ENCODE measurements at places on chromosomes 11 and 22.

- H3K27ac ChIP-seq = no peak overlapping the region
- no peak for DNase-seq
- H3K4me3 ChIP-seq = no peak overlapping the region
- peaks cover 2% of the 10 kb centered on the region for H3K4me1 ChIP-seq
- no peaks in the 10 kb centered on the region for H3K27me3 ChIP-seq
- no peaks in the 10 kb centered on the region for H3K36me3 ChIP-seq
Observed at GRCh38 chr11:9862981-9863380, 199.1 kb downstream of the SWAP70 start.

GRCh38 chr11:27860811-27861210 is 160.6 kb upstream of the BDNF start:
- no peaks in the 10 kb centered on the region for H3K36me3 ChIP-seq
- H3K4me3 ChIP-seq = no peak overlapping the region
- no peaks in the 10 kb centered on the region for H3K4me1 ChIP-seq
- no peaks in the 10 kb centered on the region for H3K27me3 ChIP-seq
- H3K27ac ChIP-seq = no peak overlapping the region

GRCh38 chr11:86574493-86575207 is 97.8 kb downstream of the ME3 start:
- no peak for DNase-seq
- no peaks in the 10 kb centered on the region for H3K4me1 ChIP-seq
- no peak overlapping the region for H3K4me3 ChIP-seq
- no peaks in the 10 kb centered on the region for H3K36me3 ChIP-seq

DNA sequence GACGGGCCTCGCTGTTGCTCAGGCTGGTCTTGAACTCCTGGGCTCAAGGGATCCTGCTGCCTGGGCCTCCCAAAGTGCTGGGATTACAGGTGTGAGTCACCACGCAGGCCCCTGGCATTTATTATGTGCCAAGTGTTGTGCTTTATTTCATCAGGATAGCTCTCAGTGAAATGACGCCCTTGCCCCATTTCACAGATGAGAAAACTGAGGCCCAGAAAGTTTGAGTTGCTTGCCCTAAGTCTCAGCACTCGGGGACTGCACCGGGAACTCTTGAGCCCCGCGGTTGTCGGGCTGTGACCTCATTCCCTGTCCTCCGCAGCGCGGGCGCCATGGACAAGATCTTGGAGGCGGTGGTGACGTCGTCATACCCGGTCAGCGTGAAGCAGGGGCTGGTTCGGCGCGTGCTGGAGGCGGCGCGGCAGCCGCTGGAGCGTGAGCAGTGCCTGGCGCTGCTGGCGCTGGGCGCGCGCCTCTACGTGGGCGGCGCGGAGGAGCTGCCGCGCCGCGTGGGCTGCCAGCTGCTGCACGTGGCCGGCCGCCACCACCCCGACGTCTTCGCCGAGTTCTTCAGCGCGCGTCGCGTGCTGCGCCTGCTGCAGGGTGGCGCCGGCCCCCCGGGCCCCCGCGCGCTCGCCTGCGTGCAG is 7.3 kb downstream of the USP35 start:
- no peak overlapping the region for H3K4me3 ChIP-seq
- no peak for DNase-seq
- peaks cover 3% of the 10 kb centered on the region for H3K36me3 ChIP-seq
- H3K4me1 ChIP-seq = peaks cover 44% of the 10 kb centered on the region
- no peaks in the 10 kb centered on the region for H3K27me3 ChIP-seq

GRCh38 chr22:46633334-46633890 is 13.2 kb downstream of the GRAMD4 start:
- no peak for DNase-seq
- peaks cover 7% of the 10 kb centered on the region for H3K36me3 ChIP-seq
- no peaks in the 10 kb centered on the region for H3K27me3 ChIP-seq
- no peaks in the 10 kb centered on the region for H3K4me1 ChIP-seq
- no peak overlapping the region for H3K4me3 ChIP-seq
- H3K27ac ChIP-seq = no peak overlapping the region

DNA sequence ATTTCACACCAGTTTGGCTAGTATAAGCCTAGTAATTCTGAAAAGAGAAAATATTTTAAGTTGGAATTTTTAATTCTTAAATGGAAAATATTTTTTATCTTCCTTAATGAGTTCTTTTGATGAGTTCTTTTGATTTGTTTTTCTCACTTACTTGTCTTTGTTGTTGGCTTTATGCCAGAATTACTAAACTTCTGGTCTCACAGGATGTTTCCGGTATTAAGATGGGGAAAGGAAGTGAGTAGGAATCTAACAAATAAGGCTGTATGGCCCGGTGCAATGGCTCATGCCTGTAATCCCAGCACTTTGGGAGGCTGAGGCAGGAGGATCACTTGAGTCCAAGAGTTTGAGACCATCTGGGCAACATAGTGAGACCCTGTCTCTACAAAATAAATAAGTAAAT is 106.4 kb downstream of the ARHGAP42 start:
- no peak overlapping the region for H3K4me3 ChIP-seq
- no peaks in the 10 kb centered on the region for H3K27me3 ChIP-seq
- no peak overlapping the region for H3K27ac ChIP-seq

GRCh38 chr11:109772892-109773291 is 320.3 kb upstream of the ZC3H12C start:
- no peaks in the 10 kb centered on the region for H3K4me1 ChIP-seq
- H3K4me3 ChIP-seq = no peak overlapping the region
- no peak overlapping the region for H3K27ac ChIP-seq
- no peaks in the 10 kb centered on the region for H3K27me3 ChIP-seq

DNA sequence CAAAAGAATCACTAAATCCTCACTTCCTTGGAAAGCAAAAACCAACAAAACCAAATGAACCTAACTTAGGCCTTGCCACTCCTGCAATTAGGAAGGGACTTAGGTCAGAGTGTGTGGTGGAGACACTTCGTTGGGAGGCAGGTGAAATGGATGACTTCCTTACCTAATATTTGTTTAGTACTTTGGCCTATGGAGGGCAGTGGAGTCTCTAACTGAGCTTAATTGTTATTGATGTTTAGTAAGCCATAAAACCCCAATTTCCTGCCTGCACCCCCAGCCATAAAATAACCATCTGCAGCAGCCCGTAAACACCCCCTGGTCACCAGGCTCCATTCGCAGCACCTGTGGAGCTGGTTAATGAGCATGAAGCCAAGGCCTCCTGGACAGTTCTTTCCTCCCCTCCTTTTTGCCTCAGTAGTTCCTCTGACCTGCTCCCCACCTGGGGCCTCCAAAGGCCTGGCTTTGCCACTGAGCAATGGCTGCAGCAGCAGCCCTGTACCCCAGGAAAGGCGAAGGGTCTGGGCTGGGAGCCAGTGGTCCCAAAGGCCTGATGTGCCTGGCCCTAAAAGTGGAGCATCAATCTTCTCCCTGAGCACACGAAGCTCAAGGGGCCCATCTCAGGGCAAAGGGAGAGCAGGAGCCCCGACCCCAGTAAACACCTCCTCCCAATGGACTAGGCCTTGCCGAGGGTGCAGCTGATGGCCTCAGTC is 15.6 kb upstream of the SYT13 start:
- H3K4me3 ChIP-seq = no peak overlapping the region
- no peaks in the 10 kb centered on the region for H3K36me3 ChIP-seq
- H3K27ac ChIP-seq = no peak overlapping the region
- no peaks in the 10 kb centered on the region for H3K4me1 ChIP-seq
- peaks cover 5% of the 10 kb centered on the region for H3K27me3 ChIP-seq

GRCh38 chr11:119700536-119701346 is 28.3 kb downstream of the NECTIN1 start:
- H3K27ac ChIP-seq = no peak overlapping the region
- no peak overlapping the region for H3K4me3 ChIP-seq
- no peaks in the 10 kb centered on the region for H3K36me3 ChIP-seq
- no peaks in the 10 kb centered on the region for H3K27me3 ChIP-seq
- DNase-seq = no peak

GRCh38 chr22:17815703-17816254 is 41.5 kb upstream of the BID start:
- no peaks in the 10 kb centered on the region for H3K4me1 ChIP-seq
- DNase-seq = no peak
- H3K4me3 ChIP-seq = no peak overlapping the region
- no peak overlapping the region for H3K27ac ChIP-seq

DNA sequence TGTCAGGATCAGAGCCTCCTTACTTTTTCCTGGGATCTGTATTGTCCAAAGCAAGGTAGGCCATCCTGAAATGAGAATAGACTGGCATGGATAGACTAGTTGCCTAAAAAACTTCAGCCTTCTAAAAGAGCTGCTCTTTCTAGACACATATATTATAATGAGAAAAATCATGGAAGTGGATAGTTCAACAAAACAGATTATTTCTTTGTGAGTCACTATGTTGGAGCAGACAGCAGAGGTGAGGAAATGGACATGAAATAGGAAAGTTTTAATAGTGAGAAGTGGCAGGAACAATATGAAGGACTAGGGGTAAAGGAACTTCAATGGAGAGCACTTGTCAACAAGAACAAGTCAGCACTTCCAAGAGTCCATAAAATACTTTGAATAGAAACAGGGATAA is 101.9 kb upstream of the ANO3 start:
- H3K4me1 ChIP-seq = no peaks in the 10 kb centered on the region
- no peak overlapping the region for H3K4me3 ChIP-seq
- no peak for DNase-seq
- no peaks in the 10 kb centered on the region for H3K36me3 ChIP-seq
- H3K27ac ChIP-seq = no peak overlapping the region

DNA sequence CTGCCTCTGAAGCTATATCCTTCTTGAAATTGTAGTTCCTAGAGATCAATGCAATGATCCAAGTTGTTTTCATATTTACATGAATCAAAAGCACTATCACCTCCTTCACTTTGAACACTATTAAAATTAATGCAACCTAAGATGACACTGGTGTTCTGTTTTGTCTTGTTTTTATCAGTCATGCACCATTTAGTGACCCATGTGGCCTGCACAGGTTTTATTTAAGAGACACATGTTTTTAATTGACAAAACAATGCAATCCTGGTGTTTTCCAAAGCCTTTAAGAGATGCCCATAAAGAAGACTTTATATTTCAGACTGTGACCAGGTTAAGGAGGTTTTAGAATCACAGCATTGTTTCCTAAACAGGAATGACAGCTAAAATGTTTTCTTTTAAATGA is 177.5 kb downstream of the FAM181B start:
- H3K4me1 ChIP-seq = no peaks in the 10 kb centered on the region
- H3K36me3 ChIP-seq = no peaks in the 10 kb centered on the region
- H3K27me3 ChIP-seq = no peaks in the 10 kb centered on the region
- DNase-seq = no peak

DNA sequence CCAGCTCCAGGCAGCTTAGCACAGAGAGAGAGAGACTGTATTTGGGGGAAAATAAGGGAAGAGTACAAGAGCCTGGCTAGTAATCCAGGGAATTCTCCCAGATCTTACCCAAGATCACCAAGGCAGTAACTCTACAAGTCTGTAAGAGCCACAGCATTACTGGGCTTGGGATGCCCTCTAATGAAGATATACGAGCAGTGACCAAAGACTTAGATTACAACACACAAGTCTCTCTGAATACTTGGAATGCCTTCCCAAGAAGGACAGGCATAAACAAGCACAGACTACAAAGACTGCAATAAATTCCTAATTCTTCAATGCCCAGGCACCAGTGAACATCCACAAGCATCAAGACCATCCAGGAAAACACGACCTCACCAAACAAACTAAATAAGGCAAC is 17.7 kb downstream of the DNAJC24 start:
- DNase-seq = no peak
- H3K36me3 ChIP-seq = no peaks in the 10 kb centered on the region
- no peaks in the 10 kb centered on the region for H3K4me1 ChIP-seq
- no peak overlapping the region for H3K27ac ChIP-seq

DNA sequence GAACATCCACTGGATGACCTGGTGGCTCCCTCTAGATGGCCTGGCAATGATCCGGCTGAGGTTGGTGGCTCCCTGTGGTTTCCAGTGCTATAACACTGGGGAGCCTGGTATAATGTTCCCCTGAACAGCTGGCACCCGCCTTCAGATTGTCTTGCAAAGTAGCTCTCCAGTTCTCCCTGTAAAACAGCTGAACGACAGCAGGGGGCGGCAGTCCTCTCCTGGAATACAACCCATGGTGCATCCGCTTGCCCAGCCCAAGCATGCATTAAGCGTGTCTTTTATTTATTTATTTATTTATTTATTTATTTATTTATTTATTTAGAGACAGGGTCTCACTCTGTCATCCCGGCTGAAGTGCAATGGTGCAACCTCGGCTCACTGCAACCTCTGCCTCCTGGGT is 258.9 kb downstream of the BUD13 start:
- no peak for DNase-seq
- H3K4me1 ChIP-seq = no peaks in the 10 kb centered on the region
- H3K36me3 ChIP-seq = no peaks in the 10 kb centered on the region
- H3K4me3 ChIP-seq = no peak overlapping the region
- no peak overlapping the region for H3K27ac ChIP-seq

DNA sequence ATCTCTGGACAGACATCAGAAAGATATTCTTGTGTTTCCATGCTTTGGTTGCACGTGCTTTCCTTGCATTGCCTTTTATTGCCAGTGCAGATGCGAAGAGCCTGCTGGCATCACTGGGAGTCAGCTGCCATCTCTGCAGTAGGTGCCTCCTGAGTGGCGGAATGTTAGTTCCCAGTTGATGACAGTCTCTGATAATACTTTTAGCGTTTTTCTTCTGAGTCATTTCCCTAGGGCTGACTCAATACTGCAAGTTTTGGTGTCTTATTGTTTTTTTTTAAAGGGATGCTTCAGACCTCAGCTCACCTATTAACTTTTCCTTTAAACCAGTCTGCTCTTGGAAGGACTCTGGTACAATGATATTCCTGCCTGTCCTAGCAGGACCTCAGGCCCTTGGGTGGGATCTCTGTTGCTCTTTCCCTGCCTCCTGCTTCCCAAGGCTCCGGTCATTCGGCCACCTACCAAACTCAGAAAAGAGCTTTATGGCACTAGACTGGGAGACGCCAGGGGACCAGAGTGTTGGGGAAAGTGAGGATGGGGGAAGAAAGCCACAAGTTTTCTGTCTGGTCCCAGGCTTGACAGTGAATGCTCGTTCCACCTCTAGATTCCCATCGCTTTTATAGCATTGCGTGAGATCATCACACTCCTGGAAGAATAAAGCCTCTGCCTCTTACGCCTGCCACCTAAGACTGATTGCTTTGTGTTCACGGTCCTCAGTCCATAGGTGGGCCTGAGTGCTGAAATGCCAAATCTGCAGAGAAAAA is 308.7 kb downstream of the DDX10 start:
- H3K4me1 ChIP-seq = no peaks in the 10 kb centered on the region
- no peak for DNase-seq
- no peak overlapping the region for H3K27ac ChIP-seq
- H3K4me3 ChIP-seq = no peak overlapping the region

GRCh38 chr22:44990810-44991209 is 19.0 kb downstream of the PHF21B start:
- no peaks in the 10 kb centered on the region for H3K36me3 ChIP-seq
- no peak overlapping the region for H3K4me3 ChIP-seq
- no peak for DNase-seq
- peaks cover 44% of the 10 kb centered on the region for H3K27me3 ChIP-seq

DNA sequence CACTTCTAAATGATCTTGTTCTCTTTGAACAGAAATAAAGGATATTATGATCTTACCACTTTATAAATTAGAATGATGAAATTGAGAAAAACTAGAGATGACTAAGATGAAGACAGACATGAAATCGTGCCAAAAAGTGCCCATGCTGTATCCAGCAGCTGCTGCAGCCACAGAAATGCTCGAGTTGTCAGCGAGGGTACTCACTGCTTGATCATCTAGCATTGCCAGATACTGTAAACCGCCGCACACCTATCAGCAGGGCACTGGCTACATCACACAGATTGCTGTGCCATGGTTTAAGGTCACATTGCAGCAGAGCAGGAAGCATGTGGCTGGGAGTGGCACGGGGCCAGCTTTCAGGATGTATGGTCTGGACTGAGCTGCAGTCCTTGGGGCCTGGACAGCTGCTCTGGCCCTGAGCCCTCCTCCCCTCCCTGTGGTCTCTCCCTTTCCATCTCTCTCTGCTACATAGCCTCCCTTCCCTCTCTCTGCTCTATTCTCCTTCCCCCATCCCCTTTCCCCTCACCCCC is 51.0 kb upstream of the SEPTIN5 start:
- H3K4me1 ChIP-seq = no peaks in the 10 kb centered on the region
- no peak overlapping the region for H3K4me3 ChIP-seq
- no peak for DNase-seq
- H3K27ac ChIP-seq = no peak overlapping the region
